ENCODE measurements at places on chromosomes 2 and 18.

DNA sequence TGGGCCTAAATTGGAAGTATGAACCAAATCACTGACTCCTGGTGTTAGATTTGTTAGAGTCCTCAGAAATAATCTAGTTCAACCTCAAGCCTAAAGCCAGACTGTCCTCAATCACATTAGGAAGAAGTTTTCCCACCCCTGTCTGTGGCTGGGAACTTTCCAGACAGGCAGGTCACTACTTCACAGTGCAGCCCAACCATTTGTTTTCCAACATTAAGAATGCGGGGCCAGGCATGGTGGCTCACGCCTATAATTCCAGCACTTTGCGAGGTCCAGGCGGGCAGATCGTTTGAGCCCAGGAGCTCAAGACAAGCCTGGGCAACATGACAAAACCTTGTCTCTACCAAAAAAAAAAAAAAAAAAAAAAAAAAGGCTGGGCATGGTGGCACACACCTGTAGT is 5.5 kb upstream of the OSBPL1A start:
- DNase-seq, result no peak

DNA sequence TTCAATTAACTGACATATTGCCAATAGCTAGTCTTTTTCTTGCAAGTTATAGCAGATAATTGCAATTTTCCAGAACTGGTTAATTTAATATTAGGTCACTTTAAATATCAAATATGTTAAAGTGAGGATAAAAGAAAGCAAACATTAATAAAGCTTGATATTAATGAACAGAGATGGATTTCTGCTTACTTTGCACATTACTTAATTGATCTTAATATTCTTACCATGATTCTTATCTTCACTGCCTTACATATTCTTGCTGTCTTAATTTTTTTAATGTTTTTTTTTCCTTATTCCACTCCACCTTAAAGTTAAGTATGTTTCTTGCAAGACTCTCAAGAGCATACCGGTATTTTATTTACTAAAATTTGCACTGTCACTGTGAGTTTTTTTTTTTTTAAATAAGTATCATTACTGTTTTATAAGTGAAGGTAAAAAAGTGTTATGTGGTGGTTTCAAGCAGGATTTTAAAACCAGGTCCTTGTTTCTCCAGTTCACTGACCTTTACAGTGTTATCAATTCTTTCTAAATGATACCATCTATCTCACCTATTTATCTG is 33.9 kb downstream of the PPP3R1 start:
- DNase-seq, result no peak

GRCh38 chr18:715626-716025 is 3.2 kb upstream of the ENOSF1 start:
- no peak for DNase-seq

DNA sequence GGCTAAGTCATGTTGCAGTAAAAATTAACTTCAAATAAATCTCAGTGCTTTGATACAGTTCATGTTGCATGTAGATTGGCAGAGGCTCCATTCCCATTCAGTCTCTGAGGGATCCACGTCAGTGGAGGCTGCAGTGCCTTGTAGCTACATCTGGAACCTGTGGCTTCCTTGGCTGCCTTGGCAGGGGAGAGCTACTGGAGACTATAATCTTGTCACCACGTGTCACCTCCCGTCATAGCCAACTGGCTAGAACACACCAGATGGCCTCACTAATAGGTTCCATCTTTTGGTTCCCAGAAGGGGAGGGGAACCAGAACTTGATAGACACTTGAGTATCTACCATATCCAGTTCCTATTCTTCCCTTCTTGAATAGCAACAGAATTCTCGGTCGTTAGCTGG is 28.4 kb downstream of the E2F6 start:
- DNase-seq, result no peak

DNA sequence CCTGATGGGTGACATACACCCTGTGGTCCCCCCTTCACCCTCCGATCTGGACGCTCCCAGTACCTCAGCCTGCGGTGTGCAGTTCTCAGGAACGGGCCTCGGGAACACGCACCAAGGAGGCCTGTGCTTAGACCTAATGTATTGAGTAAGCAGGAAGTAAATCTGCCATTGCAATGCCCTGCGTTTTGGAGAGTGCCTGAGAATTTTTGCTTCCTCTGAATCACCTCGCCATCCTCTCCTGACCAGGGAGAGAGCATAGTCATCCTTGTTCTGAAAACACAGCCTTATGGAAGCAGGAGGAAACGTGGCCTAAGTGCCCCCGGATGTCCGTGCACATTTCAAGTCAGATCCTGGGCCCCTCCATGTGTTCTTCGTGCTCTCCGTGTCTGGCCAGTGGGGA is 272.2 kb downstream of the NDUFA10 start:
- no peak for DNase-seq

GRCh38 chr2:227183657-227184367 is 19.4 kb downstream of the COL4A3 start:
- no peak for DNase-seq

DNA sequence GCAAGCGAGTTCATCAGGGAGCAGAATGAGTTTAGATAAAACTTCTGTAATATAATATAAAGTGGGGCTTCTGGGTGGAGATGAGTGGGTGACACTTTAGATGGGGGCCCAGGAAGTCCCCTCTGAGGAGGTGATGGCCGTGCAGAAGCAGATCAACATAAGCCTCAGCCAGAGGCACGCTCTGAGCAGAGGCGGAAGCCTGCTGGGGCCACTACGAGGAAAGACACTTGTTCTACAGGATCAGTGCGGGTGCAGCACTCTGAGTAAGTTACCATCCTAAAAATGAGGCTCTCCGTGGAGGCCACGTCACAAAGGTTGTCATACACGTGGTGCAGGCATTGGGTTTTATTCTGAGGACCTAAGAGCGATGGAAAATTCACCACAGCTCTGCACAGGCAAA is 22.3 kb downstream of the TMEM18 start:
- DNase-seq, result no peak

DNA sequence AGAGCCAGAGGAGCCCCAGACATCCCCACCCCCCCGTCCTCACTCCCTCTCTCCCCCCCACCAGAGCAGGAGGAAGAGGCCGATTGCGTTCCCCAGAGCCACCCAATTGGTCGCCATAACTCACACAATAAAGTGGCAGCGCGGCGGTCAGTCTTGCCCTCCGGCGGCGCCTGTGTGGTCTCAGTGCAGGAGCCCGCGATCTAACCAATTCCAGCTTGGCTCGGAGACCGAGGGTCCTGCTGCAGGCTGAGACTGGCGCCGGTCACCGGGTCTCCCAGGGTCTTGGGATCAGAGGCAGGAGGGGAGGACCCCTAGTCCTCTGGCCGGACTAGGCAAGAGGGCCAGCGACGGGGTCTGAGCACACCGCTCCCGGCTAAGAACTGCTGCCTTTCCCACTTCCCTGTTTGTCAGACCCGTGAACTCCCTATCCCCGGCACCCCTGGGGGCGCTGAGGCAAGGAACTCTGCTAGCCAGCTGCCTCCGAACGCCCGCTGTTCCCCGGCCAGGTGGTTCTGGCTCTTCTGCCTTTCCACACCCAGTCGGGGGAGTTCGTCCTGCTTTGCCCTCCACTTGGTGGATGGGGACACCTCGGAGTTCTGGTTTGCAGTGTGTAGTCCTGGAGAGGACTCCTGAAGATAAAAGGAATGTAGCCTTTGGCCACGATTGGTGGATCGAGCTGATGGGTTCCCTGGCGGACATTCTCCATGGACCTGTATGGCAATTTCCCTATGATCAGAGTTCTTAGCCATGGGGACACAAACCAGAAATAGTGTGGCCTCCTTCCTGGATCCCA is 1.0 kb upstream of the HOXD12 start:
- DNase-seq, result no peak

DNA sequence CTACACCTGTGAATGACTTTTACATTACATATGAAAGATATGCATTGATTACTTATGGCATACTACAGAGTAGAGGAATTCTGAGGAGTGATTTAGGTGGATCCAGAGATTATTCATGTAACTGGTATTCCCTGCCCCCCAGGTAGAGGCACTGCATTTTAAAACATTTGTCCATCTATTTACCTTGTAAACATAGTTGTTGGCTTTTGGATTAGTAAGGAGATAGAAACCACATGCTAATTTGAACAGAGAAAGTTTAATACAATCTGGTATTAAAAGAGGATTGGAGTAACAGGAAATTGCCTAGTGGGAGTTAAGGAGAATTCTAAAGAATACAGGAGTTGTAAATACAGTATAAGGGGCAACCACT is 15.9 kb downstream of the GALNT3 start:
- no peak for DNase-seq

- no peak for DNase-seq
Measured at GRCh38 chr2:86221066-86221684, 21.9 kb downstream of the MRPL35 start.

GRCh38 chr2:201411421-201411820 is 39.8 kb downstream of the TRAK2 start:
- DNase-seq, result no peak

DNA sequence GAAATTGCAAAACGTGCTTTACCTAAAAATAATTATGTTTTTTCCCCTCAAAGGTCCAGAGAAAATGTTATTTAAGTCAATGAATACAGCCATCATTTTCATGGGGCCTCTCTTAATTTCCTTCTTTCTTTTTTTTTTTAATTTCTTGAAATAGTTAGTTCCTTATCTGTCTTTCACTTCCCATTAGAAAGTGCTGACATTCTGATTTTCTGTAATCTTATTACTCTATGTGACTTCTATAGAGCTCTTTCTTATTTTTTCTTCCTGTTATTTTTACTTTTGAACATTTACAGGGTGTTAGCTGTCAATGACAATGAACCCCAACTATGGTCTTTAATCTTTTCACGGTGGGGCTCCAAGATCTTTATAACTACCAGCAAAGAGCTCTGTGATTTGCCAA is 30.0 kb downstream of the CTLA4 start:
- DNase-seq, result no peak

DNA sequence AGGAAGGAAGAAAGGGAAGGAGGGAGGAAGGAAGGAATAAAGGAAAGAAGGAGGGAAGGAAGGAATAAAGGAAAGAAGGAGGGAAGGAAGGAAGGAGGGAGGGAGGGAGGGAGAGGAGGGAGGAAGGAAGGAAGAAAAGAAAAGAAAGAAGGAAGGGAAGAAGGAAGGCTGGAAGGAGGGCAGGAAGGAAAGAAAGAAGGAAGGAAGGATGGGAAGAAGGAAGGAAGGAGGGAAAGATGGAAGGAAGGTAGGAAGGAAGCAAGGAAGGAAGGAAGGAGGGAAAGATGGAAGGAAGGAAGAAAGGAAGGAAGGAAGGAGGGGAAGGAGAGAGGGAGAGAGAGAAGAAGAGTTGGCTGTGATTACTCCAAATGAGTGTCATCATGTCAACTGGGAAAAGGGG is 190.6 kb downstream of the ACKR3 start:
- DNase-seq, result no peak

DNA sequence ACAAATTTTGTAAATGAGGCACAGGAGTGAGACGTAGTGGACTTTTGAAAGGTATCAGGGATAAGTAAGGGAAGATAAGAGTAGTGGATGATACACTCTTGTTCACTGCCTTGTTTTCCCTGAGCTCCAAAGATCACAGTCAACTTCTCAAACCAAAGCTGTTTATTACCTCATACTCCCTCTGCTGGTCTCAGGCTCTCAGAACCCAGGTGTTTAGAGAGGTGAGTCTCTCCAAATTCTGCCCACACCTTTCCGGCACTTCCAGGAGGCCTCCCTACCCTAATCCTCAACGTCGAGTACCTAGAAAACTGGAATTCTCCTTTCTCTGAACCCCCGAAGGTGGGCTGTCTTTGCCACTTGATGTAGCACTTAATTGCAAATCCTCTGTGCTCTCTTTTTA is 621.1 kb downstream of the BCL11A start:
- DNase-seq, result no peak

DNA sequence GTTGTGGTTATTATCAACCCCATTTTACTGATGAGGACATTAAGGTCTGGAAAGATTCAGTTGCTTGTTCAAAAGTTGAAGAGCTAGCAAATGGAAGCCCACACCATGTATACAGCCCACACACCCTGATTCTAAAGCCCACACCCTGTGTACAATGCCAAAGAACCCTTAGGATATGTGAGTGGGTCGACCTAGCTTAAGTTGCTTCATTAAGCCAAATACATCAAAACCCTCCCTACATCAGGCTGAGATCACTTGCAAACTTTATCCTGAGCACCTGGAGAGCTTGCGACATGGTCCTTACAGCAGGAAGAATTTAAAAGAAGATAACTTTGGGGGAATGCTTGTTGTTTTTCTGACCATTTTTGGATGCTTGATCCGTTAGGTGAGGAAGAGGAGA is 435 bp upstream of the ARHGAP25 start:
- DNase-seq, result no peak

- no peak for DNase-seq
Measured at GRCh38 chr2:16250466-16250865, 310.1 kb downstream of the MYCN start.

GRCh38 chr2:30404319-30405259 is 42.5 kb upstream of the LCLAT1 start:
- DNase-seq, result no peak

DNA sequence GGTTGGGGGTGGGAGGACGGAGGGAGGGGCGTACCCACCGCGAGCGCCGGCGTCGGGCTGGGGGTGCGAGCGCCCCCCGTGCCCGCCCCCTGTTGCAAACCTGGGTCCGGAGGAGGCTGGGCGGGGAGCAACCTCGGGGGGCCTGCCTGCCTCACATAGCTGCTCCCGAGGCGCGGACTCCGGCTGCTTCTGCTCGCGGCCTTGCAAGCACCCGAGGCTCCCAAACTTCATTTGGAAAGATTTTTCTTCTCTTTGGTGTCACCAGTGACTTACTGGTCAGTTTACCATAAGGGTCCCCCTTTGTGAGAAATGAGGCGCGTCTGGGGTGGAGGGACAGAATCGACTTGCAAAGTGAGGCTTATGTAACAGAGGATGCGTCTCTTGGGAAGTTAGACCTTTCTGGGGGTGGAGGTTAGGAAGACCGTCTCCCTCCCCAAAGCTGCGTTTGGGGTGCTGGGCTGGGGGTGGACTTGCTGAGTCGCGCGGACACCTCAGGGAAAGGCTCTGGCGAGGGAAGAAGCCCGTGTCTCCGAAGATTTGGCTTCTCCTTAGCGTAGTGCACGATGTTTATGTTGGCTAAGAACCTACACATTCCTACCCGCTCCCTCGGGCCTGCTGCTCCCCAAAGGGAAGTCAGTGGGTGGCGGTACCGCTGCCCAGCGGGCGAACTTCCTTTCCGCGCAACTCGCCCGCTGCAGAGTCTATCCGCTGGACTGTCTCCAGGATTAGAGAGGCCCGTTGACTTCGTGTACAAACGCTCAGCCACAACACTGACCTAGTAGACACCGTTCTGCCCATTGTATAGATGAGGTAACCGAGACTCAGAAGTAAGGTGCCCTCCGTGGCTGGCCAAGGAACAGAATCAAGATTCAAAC is 559 bp downstream of the TMEM37 start:
- no peak for DNase-seq
